ENCODE measurements at places on chromosomes 12 and 14. TPM values are rescaled to one million over a fixed set of nuclear protein-coding genes. Genes with fewer than 3 reads are reported as not detected.

- no peaks in the 10 kb centered on the region for H3K27me3 ChIP-seq
- DNase-seq = no peak
- H3K36me3 ChIP-seq = no peaks in the 10 kb centered on the region
- no peak overlapping the region for H3K27ac ChIP-seq
- H3K4me3 ChIP-seq = no peak overlapping the region
Observed at GRCh38 chr14:55547650-55548315, 32.2 kb upstream of the KTN1 start.

The TMEM52B gene
- not detected for total RNA-seq

- H3K4me1 ChIP-seq = peaks cover 22% of the 10 kb centered on the region
- peaks cover 36% of the 10 kb centered on the region for H3K36me3 ChIP-seq
- H3K27ac ChIP-seq = peak overlapping the region; percentile 86
- H3K4me3 ChIP-seq = no peak overlapping the region
Observed at GRCh38 chr12:108618079-108618952, 15.4 kb downstream of the SELPLG start.

- no peak overlapping the region for H3K27ac ChIP-seq
- no peak overlapping the region for H3K4me3 ChIP-seq
- DNase-seq = no peak
- no peaks in the 10 kb centered on the region for H3K4me1 ChIP-seq
- H3K27me3 ChIP-seq = no peaks in the 10 kb centered on the region
- no peaks in the 10 kb centered on the region for H3K36me3 ChIP-seq
Observed at GRCh38 chr12:28331130-28331529, 140.9 kb downstream of the CCDC91 start.

The PRR4 gene
- 2.2 TPM for total RNA-seq

- no peak overlapping the region for H3K27ac ChIP-seq
- no peaks in the 10 kb centered on the region for H3K36me3 ChIP-seq
- no peaks in the 10 kb centered on the region for H3K27me3 ChIP-seq
- H3K4me1 ChIP-seq = no peaks in the 10 kb centered on the region
Observed at GRCh38 chr14:52868911-52869618, 77.7 kb upstream of the GNPNAT1 start.

The GPD1 gene
- total RNA-seq = 0.68 TPM

GRCh38 chr14:29637411-29637810 is 290.2 kb downstream of the PRKD1 start:
- H3K27me3 ChIP-seq = no peaks in the 10 kb centered on the region
- H3K4me3 ChIP-seq = no peak overlapping the region
- no peak overlapping the region for H3K27ac ChIP-seq

GRCh38 chr14:105939810-105940508 is 413.6 kb downstream of the TMEM121 start:
- no peak for DNase-seq
- no peaks in the 10 kb centered on the region for H3K36me3 ChIP-seq

- H3K4me1 ChIP-seq = no peaks in the 10 kb centered on the region
- peaks cover 25% of the 10 kb centered on the region for H3K36me3 ChIP-seq
- no peak for DNase-seq
- H3K27ac ChIP-seq = no peak overlapping the region
- no peaks in the 10 kb centered on the region for H3K27me3 ChIP-seq
Observed at GRCh38 chr12:125104982-125105381, 39.7 kb downstream of the AACS start.

The PRPH gene
- not detected for total RNA-seq

GRCh38 chr14:20116748-20117147 is 6.2 kb downstream of the OR4K17 start:
- no peaks in the 10 kb centered on the region for H3K27me3 ChIP-seq
- no peaks in the 10 kb centered on the region for H3K36me3 ChIP-seq
- no peak for DNase-seq
- H3K4me3 ChIP-seq = no peak overlapping the region
- no peak overlapping the region for H3K27ac ChIP-seq

DNA sequence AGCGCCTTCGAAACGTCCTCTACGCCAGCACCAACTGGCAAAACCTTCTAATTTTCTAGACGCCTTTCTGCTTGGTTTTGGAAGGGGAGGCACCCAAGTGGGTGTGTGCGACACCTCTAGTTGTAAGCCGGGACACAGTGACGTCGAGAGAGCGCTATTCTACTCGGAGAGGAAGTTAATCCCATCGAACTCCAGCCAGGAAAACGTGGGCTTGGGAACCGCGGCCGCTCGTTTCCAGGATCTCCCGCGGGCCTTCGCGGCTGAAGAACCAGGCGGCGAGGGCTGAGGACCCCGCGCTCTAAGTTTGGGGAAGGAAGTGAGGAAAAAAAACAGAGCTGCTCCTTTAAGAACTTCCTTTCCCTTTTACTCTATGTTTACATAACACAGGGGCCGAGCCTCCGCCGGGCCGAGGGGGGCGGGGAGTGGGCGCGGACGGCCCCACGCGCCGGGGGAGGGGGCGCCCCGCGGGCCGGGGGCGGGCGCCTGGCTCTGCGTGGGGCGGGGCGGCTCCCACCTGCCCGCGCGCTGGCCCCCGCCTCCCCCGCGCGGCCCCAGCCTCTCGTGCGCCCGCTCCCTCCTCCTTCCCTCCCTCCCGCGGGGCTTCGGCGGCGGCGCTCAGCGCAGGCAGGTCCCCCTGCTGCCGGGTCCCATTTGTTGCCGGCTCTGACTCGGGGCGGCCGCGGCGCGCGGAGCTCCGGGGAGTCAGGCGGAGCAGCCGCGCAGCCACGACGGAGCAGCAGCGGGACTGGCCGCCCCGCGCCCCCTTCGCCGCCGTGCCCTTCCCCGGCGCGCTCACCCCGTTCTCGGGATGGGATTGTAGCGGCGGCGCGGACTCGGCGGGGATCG is at the start of gene PELI2:
Gene PELI2, plus strand, starts transcription at position 647 of the 846 bp plus-strand sequence. CDS start 250 bp downstream, outside the sequence.
- no peaks in the 10 kb centered on the region for H3K36me3 ChIP-seq
- peak within 1 kb of the TSS; percentile 85 for H3K27ac ChIP-seq
- H3K4me1 ChIP-seq = peaks cover 30% of the 10 kb centered on the region
- H3K27me3 ChIP-seq = peaks cover 8% of the 10 kb centered on the region
- peak within 1 kb of the TSS; percentile 80 for H3K4me3 ChIP-seq
- DNase-seq = peak; percentile 84

GRCh38 chr14:61471297-61472005 is 150.1 kb downstream of the PRKCH start:
- no peak for DNase-seq
- H3K4me3 ChIP-seq = peak overlapping the region; percentile 39
- peak overlapping the region; percentile 83 for H3K27ac ChIP-seq
- H3K4me1 ChIP-seq = peaks cover 94% of the 10 kb centered on the region
- H3K36me3 ChIP-seq = peaks cover 52% of the 10 kb centered on the region

The PNN gene
- 104 TPM for total RNA-seq

- no peak for DNase-seq
- H3K4me1 ChIP-seq = no peaks in the 10 kb centered on the region
- no peaks in the 10 kb centered on the region for H3K27me3 ChIP-seq
- H3K4me3 ChIP-seq = no peak overlapping the region
- H3K27ac ChIP-seq = no peak overlapping the region
Observed at GRCh38 chr14:78157494-78158437, 12.4 kb upstream of the NRXN3 start.

DNA sequence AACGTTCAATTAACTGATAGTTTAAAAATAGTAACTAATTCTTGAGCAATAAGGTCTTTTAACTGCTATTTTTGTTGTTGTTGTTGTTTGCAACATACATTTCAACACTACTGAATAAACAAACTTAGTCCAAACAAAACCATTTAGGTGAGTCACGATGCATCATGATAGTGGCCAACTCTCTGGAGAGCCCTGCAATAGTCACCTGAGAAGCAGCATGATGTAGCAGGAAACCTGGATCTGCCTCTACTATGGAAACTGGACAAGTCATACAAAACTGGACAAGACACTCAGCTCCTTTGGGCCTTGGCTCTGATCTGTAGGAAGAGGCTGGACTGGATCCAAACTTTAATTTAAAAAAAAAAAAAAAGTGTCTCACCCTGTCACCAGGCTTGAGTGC is 117.3 kb downstream of the MED13L start:
- DNase-seq = no peak
- H3K27ac ChIP-seq = no peak overlapping the region
- H3K4me1 ChIP-seq = peaks cover 13% of the 10 kb centered on the region
- no peak overlapping the region for H3K4me3 ChIP-seq
- no peaks in the 10 kb centered on the region for H3K27me3 ChIP-seq

The GLS2 gene
- total RNA-seq = 3.7 TPM

- no peak overlapping the region for H3K4me3 ChIP-seq
- no peak for DNase-seq
- no peaks in the 10 kb centered on the region for H3K27me3 ChIP-seq
- no peaks in the 10 kb centered on the region for H3K4me1 ChIP-seq
- H3K36me3 ChIP-seq = no peaks in the 10 kb centered on the region
Observed at GRCh38 chr12:78684419-78684818, 180.2 kb upstream of the SYT1 start.

Measured in T-cell (primary cell).